Mucosa of gallbladder (tissue), 1 donor: ENCODE measurements at places on chromosomes 7 and 10. TPM values are rescaled to one million over a fixed set of nuclear protein-coding genes. Genes with fewer than 3 reads are reported as not detected.

The CYP3A4 gene
- 9.7 TPM for total RNA-seq

The ATP6V0E2 gene
- 47.0 TPM for total RNA-seq

The FEZF1 gene
- 0.09 TPM for total RNA-seq

The SDHAF3 gene
- total RNA-seq, result 14.7 TPM
